ENCODE measurements at places on chromosomes 2 and 18.

- DNase-seq, result peak; percentile 26
These were observed 31.2 kb upstream of the C1GALT1C1L start for GRCh38 chr2:43707255-43708015.

DNA sequence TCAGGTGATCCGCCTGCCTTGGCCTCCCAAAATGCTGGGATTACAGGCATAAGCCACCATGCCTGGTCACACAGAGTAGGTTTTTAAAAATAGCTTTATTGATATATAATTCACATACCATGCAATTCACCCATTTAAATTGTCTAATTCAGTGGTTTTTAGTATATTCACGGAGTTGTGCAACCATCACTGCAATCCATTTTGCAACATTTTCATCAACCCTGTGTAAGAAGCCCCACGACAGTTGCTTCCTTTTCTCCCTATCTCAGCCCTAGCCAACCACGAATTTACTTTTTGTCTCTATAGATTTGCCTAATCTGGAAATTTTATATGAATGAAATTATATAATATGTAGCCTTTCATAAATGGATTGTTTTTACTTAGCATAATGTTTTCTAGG lies 266.4 kb downstream of the NAPG start:
- DNase-seq, result no peak

- peak; percentile 58 for DNase-seq
These were observed 56.6 kb downstream of the UBE2E3 start for GRCh38 chr2:181036848-181037603.

DNA sequence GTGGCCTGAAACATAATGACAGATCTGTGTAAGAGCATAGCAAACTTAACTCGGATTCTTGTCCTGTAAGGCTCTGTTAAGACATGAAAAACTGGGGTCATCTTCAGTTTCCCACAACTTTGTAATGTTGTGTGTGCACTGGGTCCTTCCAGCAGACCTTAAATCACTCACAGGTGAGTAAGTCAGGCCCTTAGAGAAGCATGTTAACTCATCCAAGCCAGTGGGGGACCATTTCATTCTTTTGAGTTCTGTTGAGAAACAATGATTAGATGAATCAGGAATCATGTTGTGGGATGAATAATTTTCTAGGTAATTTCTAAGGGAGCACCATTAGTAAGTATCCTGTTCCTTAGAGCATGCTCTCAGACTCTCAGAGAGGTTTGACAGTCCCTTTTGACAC lies 167.1 kb downstream of the ESCO1 start:
- DNase-seq, result no peak

DNA sequence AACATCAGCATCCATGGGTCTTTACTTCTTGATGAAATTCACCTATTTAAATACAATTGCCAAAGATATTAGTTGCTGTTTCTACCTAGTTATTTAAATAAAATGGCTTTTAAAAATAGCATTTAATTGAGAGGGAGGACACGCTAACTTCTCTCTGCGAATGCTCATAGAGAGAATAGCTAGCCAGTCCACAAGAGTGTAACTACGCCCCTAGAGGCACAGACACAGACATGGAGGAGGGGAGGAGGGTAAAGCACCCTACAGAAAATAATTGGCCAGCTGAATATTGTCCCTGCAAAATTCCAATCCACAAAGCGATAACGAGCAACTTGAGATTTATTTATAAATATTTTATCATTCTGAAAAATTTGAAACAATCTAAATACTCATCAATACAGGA lies 97.0 kb upstream of the PAPOLG start:
- DNase-seq, result no peak

GRCh38 chr2:206443735-206444527 lies 599 bp downstream of the ADAM23 start:
- no peak for DNase-seq

DNA sequence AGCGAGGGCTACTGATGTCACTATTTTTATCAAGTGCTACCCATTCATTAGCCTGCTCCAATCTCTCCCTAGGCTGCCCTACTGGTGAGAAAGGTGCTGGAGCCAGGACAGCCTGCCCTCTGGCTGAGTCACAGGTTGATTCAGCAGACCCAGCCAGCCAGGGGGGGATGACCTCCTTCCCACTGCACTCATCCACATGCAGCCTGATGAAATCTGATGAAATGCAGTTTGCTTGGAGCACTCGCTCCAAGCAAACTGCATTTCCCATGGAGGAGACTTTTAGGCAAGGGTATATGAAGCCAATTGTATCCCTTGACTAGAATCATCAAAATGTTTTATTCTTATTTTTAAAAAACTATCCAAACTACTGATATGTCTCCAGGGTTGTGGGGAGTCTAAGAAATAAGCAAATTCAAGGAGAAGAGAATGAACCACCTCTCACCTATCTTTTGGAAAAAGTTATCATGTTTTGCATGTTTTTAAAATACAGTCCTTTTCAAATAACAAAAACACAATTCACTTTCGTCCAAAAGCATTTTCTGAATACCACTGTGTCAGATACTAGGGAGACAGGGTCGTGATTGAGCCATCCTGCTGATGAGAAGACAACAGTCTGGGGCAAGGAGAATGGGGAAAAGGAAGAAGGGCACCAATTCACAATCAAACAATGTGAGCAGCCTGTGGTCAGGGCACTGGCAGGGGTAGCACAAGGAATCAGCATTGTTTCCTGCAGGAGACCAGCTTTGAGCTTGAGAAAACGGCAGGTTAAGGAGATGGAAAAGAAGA lies 128.3 kb downstream of the AFF3 start:
- DNase-seq, result peak; percentile 100

- DNase-seq, result no peak
These were observed 252.7 kb downstream of the ZEB2 start for GRCh38 chr2:144267239-144267638.

- DNase-seq, result peak; percentile 20
These were observed 412 bp downstream of the GPD2 start for GRCh38 chr2:156436497-156437085.

GRCh38 chr2:228181098-228182019 lies at the start of gene SPHKAP:
Gene SPHKAP, minus strand, starts transcription at chr2:228181687. Its CDS starts 89 bp downstream, at chr2:228181598.
- no peak for DNase-seq

- DNase-seq, result no peak
These were observed 119.8 kb upstream of the TTC39C start for GRCh38 chr18:23894661-23895175.

DNA sequence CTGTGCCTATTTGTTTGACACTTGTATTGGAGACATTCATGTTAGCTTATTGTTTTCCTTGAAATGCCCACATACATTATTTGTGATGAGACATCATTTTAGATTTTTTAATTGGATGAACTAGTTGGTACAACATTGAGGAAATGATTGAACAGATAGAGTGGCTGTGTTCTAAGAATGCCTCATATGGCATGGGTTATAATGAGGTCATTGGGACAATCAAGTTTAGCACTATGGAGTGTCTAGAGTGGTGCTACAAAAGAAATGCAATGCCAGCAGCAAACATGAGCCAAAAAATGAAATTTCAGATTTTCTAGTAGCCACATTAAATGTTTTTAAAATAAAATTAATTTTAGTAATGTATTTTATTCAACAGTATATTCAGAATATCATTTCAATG lies 28.1 kb downstream of the ACVR2A start:
- no peak for DNase-seq

DNA sequence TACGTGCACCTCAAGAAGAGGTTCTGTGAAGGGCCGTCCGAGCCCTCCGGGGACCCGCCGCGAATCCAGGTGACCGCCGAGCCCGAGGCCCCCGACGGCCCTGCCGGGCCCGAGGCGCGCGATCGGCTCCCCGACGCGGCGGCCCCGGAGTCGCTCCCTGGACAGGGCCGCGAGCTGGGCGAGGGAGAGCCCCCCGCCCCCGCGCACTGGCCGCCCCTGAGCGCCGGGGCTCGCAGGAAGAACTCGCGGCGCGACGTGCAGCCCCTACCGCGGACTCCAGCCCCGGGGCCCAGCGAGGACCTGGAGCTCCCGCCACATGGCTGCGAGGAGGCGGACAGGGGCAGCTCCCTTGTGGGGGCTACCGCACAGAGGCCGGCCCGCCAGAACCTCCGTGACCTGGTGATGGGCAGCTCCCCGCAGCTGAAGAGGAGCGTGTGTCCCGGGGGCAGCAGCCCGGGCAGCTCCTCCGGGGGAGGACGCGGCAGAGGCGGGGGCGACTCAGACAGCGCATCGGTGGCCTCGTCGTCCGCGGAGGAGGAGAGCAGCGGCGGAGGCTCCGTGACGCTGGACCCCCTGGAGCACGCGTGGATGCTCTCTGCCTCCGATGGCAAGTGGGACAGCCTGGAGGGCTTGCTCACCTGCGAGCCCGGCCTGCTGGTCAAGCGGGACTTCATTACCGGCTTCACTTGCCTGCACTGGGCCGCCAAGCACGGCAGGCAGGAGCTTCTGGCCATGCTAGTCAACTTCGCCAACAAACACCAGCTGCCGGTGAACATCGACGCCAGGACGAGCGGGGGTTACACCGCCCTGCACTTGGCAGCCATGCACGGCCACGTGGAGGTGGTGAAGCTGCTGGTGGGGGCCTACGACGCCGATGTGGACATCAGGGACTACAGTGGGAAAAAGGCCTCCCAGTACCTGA lies 812 bp downstream of the SOWAHC start:
- no peak for DNase-seq

DNA sequence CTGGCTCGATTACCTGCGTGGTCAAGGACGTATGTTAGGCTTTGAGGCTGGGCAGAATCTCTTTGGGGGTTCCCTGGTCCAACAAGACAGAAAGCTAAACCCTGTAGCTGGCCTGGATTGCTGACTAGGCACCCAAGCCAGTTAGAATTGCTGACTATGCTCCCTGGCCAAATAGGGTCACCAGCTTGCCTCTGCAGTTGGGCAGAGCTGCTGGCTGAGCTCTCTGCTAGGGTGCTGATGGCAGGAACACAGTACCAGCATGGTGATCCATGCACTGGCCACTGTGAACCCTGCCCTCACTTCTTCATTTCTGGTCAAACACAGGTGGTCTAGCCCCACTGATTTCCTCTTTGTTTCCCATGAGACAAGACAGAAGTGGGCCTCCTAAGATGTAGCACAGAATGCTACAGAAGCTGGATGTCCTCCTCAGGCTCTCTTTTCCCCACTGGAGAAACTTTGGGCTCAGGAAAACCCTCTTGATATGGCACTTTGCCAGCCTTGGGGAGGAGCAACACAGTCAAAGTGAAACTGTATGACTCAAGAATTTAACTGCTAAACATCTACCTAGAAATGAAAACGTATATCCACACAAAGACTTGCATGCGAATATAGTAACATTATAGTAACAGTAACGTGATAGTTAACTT lies 20.8 kb downstream of the SP140L start:
- DNase-seq, result no peak

- no peak for DNase-seq
These were observed 66.0 kb downstream of the MAPRE2 start for GRCh38 chr18:35107216-35107615.

DNA sequence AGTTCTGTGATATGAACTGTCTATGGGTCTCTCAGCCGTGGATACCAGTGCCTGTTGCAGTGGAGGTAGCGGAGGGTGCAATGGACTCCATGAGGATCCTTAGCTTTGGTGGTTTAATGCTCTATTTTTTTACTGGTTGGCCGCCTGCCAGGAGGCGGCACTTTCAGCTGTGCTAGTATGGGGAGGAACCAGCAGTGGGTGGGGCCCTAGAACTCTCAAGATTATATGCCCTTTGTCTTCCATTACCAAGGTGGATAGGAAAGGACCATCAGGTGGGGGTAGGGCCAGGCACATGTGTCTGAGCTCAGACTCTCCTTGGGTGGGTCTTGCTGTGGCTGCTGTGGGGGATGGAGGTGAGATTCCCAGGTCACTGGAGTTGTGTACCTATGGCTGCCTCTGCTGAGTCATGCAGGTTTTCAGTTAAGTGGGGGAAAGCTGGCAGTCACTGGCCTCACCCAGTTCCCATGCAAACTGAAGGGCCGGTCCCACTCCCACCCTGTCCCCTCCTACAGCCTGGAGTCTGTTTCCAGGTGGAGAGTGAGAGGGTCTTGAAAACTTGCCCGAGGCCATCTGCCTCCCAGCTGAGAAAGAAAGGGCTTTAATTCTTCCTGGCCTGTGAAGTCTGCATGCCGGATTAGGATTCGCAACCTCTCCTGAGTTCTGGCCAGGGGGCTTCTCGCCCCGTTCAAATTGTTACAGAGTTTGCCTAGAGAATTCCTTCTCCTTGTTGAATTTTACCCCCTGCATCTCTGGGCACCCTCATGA lies 14.5 kb downstream of the KCNS3 start:
- DNase-seq, result no peak

DNA sequence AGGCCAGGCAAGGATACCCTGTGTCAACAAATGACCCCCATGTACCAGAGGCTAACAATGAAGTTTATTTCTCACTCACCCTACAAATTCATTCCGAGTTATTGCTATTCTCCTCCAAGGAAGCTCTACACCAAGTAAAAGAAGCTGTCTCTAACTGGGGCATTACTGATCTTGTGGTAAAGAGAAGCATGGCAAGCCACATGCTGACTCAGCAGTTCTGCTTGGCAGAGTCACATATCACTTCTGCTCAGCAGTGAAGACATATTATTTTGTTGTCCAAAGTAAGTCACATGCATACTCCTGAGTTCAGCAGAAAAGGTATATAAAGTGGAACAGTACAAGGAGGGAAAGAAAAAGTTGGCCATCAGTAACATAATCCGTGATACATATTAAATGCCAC lies 315.8 kb downstream of the GULP1 start:
- no peak for DNase-seq

DNA sequence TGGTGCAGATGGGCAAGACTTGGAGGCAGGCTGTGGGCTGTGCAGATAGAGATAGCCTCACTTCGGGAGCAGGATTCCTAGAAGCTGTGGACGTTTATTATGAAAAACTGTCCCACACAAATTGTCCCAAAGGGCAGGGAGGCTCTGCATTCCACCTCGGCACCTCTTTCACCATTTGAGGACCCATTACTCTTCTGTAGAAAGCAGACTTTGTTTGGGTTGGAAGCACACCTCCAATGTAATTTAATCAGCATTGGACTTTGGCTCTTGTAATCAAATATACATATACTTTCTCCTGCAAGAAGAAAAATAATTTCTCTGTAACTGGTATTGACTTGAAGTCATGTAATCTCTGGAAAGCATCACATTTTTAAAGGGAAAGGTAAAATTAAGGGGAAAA lies 8.5 kb downstream of the ONECUT2 start:
- DNase-seq, result no peak

GRCh38 chr2:119765433-119766002 lies 5.8 kb downstream of the PTPN4 start:
- no peak for DNase-seq

DNA sequence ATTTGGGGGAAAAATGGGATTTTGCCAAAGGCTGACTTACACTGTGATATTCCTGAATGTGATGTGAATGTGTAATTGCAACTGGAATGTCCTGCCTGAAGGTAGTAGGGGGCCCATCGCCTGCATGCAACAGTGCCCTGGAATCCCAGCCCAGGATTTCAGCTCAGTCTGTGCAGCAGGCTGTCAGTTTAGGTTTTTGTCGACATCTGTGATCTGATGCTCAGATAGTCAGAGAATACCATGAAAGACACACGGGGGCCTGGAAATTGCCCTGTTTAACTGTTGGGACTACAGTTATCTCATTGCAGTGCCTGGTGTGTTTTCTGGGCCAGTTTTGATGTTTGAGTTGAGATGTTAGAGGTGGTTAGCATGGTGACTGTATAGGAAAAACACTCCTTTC lies 84.5 kb upstream of the HK2 start:
- no peak for DNase-seq

- DNase-seq, result no peak
These were observed 181.3 kb upstream of the LINC00305 start for GRCh38 chr18:64330161-64330560.

- no peak for DNase-seq
These were observed 331.6 kb upstream of the FANCL start for GRCh38 chr2:58572731-58573130.

Measured in HS-5 (cell line).